Activated CD4-positive, alpha-beta T cell treated with anti-CD3 and anti-CD28 coated beads, Interleukin-2, amount 50 U/mL, for 16 hours (primary cell): ENCODE measurements at places on chromosomes 12 and 14.

DNA sequence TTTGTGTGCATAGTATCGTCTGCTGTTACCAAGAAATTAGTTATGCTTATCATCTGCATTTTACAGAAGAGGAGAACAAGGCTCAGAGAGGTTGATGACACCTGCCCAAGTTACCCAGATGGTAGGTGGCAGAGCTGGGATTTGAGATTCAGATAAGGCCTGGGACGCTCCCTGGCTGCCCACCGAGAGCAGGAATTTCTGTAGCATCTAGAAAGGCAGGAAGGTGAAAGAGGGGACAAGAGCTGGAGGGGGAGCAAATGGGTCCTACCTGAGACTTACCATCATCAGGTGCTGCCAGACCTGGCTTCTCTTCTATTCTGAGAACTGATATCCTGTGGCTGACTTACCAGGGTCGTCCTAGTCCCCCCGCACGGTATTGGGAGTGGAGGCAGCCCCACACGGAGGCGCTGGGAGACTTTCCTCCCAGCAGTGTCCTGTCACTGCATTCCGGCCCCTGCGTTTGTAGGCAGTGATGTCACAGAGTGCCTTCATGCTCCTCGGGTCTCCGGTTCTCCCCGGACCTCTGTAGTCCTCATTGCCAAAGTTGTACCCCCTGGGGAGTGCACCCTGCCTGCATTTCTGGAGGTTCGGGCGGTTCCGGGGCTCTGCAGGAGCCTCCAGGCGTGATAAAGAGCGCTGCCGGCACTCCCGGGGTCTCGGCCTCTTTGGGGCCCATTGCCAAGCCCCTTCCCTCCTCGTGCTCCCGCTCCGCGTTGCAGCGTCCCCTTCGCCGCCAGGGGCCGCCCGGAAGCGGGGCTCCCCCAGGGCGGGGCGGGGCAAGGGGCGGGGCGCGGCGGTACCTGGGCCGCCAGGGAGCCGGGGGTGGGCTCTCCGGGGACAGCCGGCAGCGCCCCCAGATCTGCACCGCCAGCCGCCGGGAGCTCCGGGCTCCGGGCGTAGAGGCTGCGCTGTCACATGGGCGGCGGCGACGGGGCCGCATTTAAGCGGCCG lies at the start of gene CABP1:
CABP1 (plus strand) TSS at position 856 of the 951 bp plus-strand sequence; CDS start at position 916, 60 bp downstream.
- peak; percentile 40 for DNase-seq

- no peak for DNase-seq
Measured at GRCh38 chr14:103126873-103127304, 3.6 kb downstream of the TNFAIP2 start.

- peak; percentile 22 for DNase-seq
Measured at GRCh38 chr14:72892879-72893635, 844 bp downstream of the DPF3 start.

DNA sequence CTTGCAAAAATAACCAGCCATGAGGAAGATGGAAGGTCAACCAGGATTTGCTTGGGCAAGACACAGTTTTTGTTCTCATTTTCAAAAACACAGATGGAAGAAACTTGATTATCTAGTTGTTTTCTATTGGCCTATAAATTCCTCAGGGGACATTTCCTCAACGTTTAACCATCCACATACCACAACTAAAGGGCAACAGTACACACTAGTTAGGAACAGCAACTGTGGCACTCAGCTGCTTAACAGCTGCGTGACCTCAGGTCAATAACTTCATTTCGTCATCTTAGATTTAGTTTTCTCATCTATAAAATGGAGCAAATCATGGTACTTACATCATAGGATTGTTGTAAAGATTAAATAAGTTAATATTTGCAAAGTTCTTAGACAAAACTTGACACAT lies 18.7 kb downstream of the SSTR1 start:
- DNase-seq = no peak

DNA sequence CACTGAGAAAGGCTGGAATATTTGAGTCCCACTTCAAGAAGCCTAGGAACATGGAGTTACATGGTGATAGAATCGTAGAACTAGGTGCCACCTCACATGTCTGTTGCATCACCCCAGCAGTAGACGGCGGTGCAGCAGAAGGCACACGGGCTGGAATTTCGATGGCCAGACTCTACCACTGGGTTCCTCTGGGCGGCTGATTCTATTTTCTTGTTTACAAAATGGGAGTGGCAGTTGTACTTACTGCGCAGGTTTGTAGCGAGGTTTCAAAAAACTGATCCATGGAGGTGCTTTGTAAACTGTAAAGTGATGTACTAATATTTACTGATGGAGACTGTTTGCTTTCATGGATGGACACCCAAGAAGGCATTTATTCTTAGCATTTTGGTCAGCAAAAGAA lies 45.7 kb downstream of the WDR20 start:
- no peak for DNase-seq

- DNase-seq = no peak
Measured at GRCh38 chr14:87785897-87786296, 207.1 kb downstream of the GALC start.

DNA sequence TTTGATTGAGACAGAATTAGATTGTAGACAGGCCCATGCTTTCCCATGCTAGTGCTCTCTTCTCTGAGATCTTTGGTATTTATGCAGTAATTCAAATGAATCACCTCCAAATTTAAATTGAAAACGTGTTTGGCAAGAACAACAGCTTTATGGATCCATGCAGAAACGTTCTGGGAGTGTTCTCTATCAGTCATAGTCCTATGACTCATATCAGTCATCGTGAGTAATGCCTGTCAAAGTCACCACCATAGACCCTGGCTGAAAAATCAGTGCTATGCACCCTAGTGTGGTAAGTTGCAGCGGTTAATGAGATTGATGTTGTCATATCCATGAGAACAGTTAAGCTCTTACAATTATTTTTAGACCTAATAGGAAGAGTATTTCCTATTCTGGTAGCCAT lies 90.1 kb upstream of the FOXG1 start:
- no peak for DNase-seq

DNA sequence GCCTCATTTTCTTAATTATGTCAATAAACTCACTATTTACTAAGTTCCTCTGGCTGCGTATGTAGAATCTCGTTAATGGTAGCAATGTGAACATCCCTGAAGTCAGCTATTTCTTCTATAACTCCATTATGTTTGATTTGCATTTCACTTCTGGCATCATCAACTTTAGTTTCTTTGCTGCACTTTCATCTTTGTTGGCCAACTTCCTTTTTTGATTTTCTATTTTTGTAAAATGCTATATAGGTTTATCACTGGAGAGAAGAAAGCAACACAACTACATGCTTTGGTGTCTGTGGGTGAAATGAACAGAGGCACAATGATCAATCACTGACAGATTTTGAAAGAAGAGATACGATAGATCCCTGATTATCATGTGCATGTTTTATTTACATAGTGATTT lies 58.5 kb upstream of the ATF7IP start:
- no peak for DNase-seq

GRCh38 chr14:29587761-29588470 lies 339.7 kb downstream of the PRKD1 start:
- DNase-seq = no peak

- no peak for DNase-seq
Measured at GRCh38 chr14:72604133-72604532, 289.8 kb downstream of the DPF3 start.

GRCh38 chr14:100407376-100408102 lies 84.4 kb downstream of the SLC25A47 start:
- DNase-seq = no peak

GRCh38 chr12:104446646-104447421 lies 9.9 kb upstream of the CHST11 start:
- DNase-seq = no peak

DNA sequence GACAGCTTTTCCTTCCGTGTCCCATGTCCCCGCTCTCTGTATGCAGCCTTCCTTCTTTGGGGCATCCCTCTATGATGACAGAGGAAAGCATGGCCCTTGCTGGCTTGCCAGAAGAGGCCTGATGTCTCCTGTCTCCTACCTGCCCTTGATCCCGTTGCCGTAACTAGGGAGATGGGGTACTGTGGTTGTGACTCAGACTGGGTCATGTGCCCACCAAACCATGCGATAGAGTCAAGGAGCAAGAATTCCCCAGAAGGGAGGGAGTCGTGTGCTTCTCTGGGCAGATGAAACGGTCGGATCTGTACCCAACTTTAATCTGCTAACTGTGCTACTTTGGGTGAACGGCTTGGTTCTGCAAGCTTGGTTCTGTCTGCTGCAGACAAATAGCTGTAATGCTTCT lies 99.1 kb upstream of the DYNC1H1 start:
- DNase-seq = no peak

DNA sequence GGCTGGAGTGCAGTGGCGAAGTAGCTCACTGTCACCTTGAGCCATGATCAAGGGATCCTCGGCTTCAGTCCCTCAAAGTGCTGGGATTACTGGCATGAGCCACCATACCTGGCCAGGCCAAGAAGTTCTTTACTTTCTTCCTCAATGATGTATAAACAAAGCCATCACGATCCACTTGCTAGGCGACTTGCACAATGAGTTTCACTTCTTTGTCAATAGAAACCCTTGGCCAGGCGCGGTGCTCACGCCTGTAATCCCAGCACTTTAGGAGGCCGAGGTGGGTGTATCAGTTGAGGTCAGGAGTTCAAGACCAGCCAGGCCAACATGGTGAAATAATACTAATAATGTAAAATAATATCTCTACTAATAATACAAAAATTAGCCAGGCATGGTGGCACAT lies 14.4 kb upstream of the SPSB2 start:
- DNase-seq = no peak

GRCh38 chr12:54765652-54766051 lies 88.7 kb upstream of the MUCL1 start:
- no peak for DNase-seq

- DNase-seq = no peak
Measured at GRCh38 chr12:64824130-64824499, 332 bp upstream of the TBC1D30 start.

DNA sequence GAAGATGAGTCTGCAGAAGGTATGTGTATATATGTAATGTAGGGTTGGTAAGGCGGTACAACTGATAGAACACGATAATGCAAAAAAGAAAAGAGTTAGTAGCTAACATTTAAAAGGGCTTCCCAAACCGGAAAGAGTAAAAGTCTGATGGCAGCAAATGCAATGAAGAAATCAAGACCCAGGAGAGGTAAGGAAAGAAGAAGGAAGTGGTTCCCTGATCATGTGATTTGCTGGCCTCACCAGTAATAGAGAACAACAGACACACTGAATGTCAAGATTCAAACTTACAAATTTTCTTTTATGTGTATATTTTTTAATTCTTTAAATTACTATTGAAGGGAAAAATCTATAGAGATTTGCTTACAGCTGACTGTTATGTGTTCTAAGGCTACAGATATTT lies 18.4 kb downstream of the ZFC3H1 start:
- DNase-seq = no peak

- no peak for DNase-seq
Measured at GRCh38 chr14:63777024-63777423, 49.2 kb upstream of the SGPP1 start.

DNA sequence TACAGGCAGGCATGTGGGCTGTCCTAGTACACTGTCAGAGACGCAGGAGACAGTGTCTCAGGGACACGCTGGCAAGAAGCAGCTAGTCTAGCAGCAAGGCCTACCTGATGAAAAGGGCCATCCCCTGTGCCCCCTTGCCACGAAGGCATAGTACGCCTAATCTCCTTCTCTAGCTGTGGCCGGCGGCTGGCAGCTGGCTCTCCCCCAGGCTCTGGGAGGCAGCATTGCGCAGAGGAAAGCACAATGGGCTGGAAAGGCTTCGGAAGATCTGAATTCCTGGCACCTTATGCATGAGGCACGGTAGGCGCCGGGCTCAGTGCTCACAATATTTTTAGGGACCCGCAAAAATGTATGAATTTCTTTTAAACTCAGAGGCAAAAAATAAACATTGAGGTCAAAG lies 16.0 kb upstream of the PLEKHH1 start:
- DNase-seq = no peak

DNA sequence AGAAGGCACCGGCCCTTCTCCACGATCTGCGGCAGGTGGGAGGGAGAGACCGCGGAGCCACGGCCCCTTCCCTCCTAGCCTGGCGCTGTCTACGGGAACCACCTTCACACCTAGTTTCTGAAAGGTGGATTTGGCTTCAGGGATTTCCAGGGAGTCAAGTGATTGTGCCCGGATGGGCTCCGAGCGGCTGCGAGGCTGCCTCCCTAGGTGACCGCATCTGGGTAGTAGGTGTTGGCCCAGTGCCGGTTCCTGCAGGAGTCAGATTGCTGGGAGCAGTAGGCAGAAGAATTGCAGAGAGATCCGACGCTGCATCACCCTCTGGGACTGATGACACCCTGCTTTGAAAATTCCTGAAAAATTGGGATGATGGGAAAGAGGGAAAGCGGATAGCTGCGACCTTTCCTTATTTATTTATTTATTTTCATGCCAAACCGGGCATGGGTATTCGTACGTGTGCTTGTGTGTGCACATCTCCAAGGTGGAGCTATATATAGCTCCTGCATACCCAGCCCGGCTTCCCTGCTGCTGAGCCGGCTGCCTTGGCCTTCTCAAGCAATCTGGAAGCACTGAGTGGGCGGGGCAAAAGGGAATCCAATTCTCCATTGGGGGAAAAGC lies 1.1 kb downstream of the CNTN1 start:
- DNase-seq = no peak

DNA sequence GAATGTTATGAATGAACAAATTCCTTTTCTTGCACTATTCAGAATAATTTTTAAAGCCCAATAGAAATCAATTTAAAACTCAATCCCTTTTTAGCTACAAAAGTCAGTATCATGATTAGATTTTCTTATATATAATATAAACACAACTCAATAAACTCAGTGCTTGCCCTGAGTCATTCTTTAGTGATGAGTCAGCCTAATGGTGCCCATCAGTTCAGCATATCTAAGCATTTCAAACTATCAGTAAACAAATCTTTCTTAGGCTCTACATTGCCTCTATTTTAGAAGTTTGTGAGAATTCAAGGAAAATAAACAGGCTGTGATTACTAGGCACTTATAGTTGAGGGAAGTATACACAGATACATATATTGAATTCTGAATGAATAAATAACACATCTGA lies 179.6 kb downstream of the NELL2 start:
- no peak for DNase-seq

- no peak for DNase-seq
Measured at GRCh38 chr14:66137081-66137480, 349.1 kb upstream of the CCDC196 start.

DNA sequence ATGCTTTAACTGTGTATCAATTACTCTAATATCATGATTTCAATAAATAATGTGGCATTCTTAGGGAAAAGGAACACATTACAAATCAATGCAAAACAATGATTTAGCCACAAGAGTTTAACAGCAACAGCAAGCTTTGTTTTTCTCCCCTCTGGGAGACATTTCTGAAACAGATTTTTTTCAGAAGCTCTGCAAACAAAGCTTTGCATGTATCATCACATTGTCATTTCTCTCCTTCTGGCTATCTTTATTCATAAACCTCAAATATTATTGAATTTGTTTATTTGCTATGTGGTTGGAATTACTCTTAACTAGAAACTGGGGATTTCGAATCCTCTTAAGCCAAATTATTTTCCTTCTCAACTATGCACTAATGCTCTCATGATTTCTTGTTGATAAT lies 278.4 kb upstream of the ATXN7L3B start:
- DNase-seq = no peak

DNA sequence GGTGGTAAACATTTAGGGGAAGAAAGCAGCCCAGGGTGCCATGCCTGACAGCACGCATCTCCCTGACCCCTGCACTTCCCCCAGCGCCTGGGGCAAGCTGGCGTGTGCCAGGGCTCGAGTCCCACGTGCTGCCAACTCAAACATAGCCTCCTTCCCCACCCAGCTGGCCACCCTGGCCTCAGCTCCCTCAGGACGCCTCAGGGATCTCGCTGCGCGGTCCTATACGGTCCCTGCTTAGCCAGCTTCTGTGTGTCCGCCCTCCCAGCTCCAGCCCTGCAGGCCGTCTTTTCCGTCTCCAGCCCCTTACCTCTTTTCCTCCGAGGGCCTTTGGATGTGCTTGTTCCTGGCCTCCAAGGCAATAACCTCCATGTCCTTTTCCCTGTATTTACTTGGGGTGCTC lies 71.0 kb downstream of the TESC start:
- no peak for DNase-seq
